ENCODE measurements at places on chromosomes 4 and X. TPM values are rescaled to one million over a fixed set of nuclear protein-coding genes. Genes with fewer than 3 reads are reported as not detected.

Gene TMEM271
- total RNA-seq: not detected

Gene EMD
- 53.2 TPM for total RNA-seq

Gene GABRQ
- not detected for total RNA-seq

Gene AMTN
- total RNA-seq: not detected

- DNase-seq: no peak
These were observed 115.3 kb upstream of the ZNF827 start for GRCh38 chr4:146053891-146054290.

GRCh38 chrX:150464001-150464400, 100.9 kb downstream of the MAMLD1 start:
- no peak for DNase-seq

- DNase-seq: no peak
These were observed 44.3 kb downstream of the GALNTL6 start for GRCh38 chr4:171857302-171858012.

DNA sequence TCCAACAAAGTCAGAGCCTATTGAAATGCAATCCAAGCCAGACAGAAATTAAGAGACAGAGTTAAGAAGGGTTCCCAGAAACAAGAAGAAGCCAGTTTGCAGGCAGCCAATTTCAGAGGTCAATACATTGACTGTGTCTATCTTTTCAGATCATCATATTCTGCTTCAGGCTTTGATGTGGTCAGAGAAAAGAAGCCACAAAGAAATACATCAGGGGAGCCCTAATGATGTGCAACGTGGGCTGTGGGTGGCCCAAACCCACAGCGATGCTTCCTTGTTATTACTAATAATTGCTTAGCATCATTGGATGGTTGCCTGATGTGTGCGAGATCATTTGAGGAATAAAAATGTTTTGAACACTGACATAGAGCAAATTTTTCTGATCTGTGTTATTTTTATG, 99.0 kb upstream of the DUSP21 start:
- DNase-seq: no peak

- no peak for DNase-seq
These were observed 199.5 kb upstream of the PUDP start for GRCh38 chrX:7347465-7347864.

DNA sequence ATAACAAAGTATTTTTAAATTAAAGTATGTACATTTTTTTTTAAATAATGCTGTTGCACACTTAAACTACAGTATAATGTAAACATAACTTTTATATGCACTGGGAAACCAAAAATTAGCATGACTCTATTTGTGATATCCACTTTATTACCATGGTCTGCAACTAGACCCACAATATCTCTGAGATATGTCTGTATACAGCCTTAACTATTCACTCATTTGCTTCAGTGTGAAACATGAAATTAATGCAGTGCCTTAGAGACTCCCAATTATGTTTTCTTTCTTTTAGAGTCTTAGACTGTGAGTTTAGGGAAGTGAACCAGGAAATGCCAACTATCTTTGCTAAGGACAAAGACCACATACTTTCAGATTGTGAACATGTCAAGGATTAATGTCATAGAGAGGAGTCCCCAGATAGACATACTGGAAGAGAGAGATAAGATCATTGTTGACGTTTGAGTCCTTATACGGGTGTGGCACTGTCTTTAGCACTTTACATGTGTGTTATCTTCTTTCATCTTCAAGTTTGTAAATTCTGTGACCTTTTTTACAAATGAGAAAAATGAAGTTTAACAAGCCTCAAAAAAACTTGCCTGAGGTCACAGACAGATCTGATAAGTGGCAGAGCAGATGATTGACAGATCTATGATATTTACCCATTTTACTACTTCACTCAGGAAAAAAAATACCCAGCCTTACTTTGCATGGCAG, 23.2 kb downstream of the CXorf58 start:
- no peak for DNase-seq
